Left ventricle myocardium superior (tissue), 1 donor: ENCODE measurements at places on chromosomes 7 and 10. TPM values are rescaled to one million over a fixed set of nuclear protein-coding genes. Genes with fewer than 3 reads are reported as not detected.

DNA sequence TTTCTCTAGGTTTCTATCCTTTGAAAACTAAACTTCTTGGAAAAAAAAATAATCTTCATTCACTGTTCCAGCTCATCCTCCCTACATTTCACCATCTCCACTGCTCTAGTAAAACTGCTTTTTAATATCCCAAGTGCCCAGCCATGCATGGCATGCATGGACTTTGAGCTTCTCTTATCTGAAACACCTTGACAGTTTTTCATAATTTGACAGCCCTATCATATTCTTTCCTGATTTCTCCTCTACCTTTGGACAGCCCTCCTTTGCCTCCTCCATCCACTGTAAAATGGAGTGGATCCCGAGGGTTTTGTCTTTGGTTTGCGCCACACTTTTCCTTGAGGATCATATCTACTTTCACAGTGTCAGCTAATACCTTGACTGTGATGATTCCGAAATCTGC is 212.8 kb downstream of the ANK3 start:
- no peak for DNase-seq

GRCh38 chr10:72638586-72639440 is 12.9 kb upstream of the MICU1 start:
- DNase-seq, result no peak

The ZNF503 gene
- total RNA-seq, result 6.8 TPM

The CHN2 gene
- total RNA-seq, result 32.2 TPM

- no peak for DNase-seq
These were observed 1.9 kb downstream of the SYPL1 start for GRCh38 chr7:106110238-106110560.

DNA sequence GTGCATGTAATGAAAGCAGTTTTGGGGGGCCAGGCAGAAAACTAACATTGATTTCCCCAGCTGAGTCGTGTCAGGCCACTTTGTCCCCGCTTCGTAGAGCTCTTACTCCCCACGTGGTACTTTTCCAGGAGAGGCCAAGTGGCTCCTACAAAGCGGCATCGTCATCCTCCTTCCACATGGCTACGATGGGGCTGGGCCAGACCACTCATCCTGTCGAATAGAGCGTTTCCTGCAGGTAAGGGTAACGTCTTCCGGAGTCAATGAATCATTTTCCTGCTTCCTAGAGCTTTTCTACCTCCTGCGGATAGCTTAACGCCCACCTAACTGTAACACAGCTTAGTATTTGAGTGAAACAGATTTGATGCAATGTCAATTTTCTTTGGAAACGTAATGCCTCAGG is 21.7 kb upstream of the SEC61A2 start:
- DNase-seq, result no peak

The MYH16 gene
- total RNA-seq, result not detected

The TMEM273 gene
- total RNA-seq, result 17.6 TPM

GRCh38 chr10:48684463-48684791 is 246 bp upstream of the WDFY4 start:
- DNase-seq, result no peak

The CYP2W1 gene
- total RNA-seq, result not detected

DNA sequence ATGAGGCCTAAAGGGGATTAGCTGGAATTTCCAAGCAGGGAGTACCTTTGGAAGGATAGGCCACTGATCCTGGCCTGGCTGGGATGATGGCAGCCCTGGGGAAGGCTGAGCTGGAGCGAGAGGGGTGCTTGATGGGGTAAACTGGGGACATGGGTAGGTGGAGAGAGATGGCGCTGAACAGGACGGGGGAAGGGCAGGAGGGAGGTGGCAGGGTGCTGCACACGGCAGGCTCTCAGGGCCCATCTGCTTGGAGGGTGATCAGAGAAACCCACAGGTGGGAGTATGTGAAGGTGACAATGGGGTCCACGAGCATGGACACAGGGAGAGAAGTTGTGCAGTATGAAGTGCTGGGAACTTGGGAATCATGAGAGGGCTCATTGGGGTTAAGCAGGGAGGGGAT is 10.3 kb downstream of the MAT1A start:
- DNase-seq, result no peak

The ELMO1 gene
- 13.0 TPM for total RNA-seq

The DKK1 gene
- total RNA-seq, result not detected

The BEND7 gene
- 17.4 TPM for total RNA-seq

DNA sequence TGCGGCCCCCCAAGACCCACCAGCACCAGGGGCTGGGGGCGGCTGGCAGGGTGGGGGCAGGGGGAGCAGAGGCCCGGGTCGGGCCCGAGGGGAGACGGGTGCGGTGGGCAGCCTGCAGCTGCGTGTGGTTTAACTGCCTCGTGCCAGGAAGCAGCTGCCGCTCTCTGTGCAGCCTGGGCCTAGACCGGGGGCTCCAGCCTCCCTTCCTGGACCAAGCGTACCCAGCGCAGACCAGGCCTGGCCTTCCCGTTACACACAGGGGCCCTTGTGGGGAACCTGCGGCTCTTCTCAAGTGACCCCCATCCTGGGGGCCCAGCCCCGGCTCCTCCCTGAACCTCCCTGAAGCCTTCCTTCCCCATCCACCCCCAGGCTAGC is 6.6 kb upstream of the INTS1 start:
- no peak for DNase-seq

DNA sequence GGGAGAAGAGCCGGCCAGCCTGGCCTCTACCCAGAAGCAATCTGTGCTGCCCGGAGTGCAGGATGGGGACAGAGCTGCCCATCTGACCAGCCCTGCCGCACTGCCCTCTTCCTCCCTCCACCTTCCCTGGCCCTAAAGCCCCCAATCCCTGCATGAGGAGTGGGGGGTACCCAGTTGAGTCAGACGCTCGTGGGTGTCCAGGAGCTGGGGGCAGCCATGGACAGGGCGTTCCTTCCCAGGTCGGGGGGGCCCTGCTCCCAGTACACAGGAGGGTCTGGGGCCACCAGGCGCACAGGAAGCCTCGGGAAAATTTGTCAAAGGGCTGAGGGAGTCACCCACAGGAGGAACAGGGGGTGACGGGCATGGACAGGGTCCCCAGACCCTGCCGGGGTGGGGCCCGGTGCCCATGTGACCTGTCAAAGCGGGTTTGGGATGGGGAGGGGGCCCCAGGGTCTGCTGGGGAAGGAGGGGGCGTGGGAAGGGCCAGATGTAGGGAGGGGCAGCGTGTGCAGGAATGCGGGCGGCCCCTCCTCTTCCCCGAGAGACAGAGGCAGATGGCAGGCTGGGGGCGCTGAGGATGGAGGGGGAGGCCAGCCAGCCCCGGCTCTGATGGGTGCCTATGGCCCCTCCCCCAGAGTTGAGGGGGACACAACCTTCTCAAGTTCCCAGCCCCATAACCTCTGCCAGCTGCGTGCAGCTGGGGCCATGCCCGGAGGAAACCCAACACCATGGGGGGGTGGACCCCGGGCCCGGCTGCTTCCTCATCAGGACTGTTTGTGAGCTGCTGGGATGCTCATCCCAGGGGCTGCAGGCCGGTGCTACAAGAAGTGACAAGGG is 21.5 kb upstream of the GRIFIN start:
- no peak for DNase-seq

The ZNF487 gene
- total RNA-seq, result 1.9 TPM

The GPER1 gene
- total RNA-seq, result 2.8 TPM

The HOXA3 gene
- total RNA-seq, result 0.72 TPM

The ZPBP gene
- not detected for total RNA-seq

DNA sequence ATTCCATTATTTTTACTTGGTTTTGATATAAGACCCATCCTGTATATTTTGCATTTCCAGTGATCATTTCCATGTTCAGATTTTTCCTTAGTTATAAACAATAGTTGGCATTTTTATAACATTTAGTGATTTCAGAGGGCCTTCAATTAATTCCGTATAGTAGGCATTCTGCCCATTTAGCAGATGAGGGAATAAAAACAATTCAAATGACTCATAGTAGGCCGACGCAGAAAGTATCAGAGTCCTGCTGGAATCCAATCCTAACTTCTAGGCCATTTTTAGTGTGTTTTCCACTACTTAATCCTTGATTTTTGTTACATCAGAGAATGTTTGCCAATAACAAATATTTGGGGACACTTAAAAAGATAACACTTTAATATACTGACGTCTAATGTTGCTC is 15.4 kb downstream of the RNF32 start:
- DNase-seq, result no peak

- peak; percentile 55 for DNase-seq
These were observed 472 bp downstream of the PDAP1 start for GRCh38 chr7:99407872-99408378.

The TRIM50 gene
- total RNA-seq, result 0.30 TPM

DNA sequence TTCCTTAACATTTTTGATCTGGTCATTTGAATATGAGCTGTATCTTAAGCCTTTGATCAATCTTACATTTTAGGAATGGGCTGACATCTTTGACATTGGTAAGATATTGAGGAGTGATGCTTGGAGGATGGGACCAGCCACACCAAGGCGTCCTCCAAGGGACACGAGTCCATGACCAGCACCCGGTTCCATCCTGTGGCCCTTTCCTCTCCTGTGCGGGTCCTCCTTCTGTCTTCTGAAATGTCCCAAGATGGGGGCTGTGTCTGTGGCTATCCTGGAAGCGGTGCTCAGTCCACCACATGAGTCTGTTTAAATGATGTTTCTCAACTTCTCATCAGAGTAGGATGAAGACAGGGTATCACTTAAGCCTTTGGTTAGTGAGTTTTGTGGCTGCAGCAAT is 67.3 kb upstream of the SHH start:
- DNase-seq, result no peak

GRCh38 chr7:30795161-30795948 is 24.1 kb downstream of the MINDY4 start:
- no peak for DNase-seq

The GRM8 gene
- total RNA-seq, result not detected
